Adipocyte (in vitro differentiated cells): ENCODE measurements at places on chromosomes 16 and 17.

- DNase-seq, result peak; percentile 13
Observed at GRCh38 chr16:78183437-78184237, 84.2 kb downstream of the WWOX start.

GRCh38 chr17:78362671-78363070 is 2.8 kb upstream of the SOCS3 start:
- DNase-seq, result no peak

DNA sequence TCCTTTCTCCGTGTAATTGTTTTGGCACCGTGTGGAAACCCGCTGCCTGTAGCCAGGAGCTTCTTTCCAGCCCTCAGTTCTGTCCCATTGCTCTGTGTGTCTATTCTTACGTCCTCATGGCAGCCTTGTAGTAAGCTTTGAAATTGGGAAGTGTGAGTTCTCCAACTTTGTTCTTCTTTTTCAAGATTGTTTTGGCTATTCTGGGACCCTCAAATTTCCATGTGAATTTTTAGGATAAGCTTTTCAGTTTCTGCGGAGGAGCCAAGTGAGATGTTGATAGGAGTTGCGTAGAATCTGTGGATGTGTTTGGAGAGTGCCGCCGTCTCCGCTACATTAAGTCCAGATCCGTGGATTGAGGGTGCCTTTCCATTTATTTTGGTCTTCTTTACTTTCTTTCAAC is 15.2 kb downstream of the CHMP6 start:
- DNase-seq, result no peak

GRCh38 chr17:79008666-79009387 is 737 bp downstream of the CANT1 start:
- DNase-seq, result no peak
